ENCODE measurements at places on chromosomes 2 and 18.

DNA sequence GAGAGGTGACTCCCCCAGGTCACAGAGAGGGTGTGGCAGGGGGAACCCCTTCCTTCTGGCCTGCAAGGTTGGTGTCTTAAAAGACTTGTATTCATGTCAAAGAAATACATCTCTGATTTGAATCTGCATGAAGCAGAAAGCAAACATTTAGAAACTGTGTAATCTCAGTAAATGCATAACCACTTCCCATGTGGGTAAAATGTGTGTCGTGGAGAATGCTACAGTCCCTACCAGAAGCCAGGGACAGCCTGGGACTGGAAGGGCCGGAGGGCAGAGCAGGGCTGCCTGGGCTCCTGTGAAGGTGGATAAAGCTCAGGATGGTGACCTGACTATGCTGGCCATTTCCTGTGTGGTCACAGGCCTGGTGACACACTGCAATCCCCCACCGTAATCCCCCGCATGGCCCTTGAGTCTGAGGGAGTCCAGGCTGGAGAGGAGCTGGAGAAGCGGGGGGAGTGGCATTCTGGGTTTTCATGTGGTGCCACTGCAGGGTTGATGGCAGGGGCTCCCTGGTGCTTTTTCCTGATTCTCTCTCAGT, 102.2 kb downstream of the LRRC30 start:
- no peak for DNase-seq

GRCh38 chr2:108637304-108637669, 82.0 kb upstream of the RANBP2 start:
- no peak for DNase-seq

- no peak for DNase-seq
Observed at GRCh38 chr2:111904726-111905474, 6.5 kb downstream of the MERTK start.

- no peak for DNase-seq
Observed at GRCh38 chr18:10052871-10053270, 139.1 kb downstream of the VAPA start.

GRCh38 chr18:31261792-31262582, 56.0 kb upstream of the DSG1 start:
- no peak for DNase-seq

DNA sequence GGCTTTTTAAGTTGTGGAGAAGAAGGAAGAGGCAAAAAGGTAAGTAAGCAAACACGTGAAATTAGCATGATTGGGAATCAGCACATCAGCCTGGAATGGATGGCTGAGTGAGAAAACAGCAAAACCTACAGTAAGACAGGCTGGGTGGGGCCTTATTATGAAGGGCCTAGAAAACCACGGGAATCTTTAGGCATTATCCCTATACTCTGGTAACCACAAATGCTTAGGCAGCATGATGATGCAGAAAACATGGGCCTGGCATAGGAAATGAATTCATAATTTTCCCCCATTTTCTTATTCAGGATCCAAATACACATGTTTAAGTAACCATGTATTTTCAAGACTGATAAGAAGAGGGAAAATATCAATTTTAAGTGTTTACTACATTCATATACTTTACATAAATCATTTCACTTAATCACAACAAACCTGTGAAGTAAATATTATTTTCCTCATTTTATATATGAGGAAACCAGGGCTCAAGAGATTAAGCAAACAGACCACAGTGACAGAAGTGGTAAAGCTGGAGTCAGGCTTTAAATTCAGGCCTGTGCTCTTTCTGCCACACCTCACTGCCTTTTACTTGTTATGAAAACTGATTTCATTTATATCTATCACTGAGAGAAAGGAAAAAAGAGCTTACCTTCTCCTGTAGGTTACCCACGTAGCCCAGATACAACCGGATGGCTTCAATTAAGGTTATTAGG, 4.0 kb downstream of the TMEM17 start:
- DNase-seq, result no peak

- DNase-seq, result no peak
Observed at GRCh38 chr18:11165138-11165537, 15.8 kb upstream of the PIEZO2 start.

GRCh38 chr18:63470751-63471150, 6.0 kb upstream of the SERPINB5 start:
- no peak for DNase-seq

- DNase-seq, result no peak
Observed at GRCh38 chr2:118255301-118255700, 167.0 kb downstream of the INSIG2 start.

GRCh38 chr18:62846313-62846712, 131.0 kb downstream of the PHLPP1 start:
- no peak for DNase-seq

DNA sequence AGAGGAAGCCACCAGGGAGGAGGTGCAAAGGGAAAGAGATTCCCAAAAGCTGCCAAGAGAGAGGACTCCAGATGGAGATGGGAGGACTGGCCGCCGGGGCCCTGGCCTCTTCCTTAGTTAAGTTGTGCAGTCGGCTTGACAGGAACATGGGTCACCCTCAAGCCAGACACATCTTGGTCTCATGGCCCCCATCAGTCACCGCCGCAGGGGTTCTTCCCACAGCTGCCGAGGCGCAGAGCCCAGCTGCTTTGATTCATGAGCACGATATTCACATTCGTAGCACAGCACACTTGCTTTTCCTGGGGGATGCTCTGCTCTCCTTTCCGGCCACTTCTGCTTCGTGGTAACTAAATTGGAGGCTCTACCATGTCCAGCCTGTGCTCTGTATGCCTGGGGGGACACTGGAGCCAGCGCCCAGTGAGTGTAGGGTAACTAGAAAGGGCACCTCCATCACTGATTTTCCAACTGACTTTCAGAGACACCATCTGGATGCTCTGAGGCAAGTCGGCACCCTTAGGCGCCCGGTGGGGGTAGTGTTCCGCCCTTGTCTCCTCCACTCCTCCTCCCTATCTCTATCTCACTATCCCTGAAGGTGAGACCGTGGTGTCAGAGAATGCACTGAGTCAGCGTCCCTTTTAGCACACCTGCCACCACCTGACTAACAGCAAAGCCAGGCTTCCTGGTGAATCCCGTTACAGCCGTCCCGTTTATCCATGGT, 13.3 kb downstream of the TWIST2 start:
- DNase-seq, result no peak

GRCh38 chr18:47730795-47731194, 199.7 kb downstream of the SMAD2 start:
- DNase-seq, result no peak

DNA sequence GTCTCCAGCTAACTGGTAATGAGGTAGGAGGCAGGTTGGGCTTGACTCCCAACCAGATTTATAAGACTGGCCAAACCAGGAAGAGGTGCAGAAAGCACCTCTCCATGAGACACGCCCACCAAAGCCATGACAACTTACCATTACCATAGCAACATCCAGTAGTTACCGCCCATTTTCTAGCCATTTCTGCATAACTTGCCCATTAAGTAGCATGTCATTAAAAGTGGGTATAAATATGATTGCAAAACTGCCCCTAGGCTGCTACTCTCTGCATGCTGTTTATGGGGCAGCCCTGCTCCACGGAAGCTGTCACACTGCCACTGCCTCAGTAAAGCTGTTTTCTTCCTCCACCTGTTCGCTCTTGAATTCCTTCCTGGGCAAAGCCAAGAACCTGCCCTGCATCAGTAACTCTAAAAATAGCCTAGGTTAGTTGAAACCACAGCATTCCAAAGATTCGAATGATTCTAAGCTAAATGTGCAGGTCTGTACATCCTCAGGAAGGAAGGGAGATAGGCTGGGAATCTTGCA, 131.9 kb downstream of the ATL2 start:
- no peak for DNase-seq

DNA sequence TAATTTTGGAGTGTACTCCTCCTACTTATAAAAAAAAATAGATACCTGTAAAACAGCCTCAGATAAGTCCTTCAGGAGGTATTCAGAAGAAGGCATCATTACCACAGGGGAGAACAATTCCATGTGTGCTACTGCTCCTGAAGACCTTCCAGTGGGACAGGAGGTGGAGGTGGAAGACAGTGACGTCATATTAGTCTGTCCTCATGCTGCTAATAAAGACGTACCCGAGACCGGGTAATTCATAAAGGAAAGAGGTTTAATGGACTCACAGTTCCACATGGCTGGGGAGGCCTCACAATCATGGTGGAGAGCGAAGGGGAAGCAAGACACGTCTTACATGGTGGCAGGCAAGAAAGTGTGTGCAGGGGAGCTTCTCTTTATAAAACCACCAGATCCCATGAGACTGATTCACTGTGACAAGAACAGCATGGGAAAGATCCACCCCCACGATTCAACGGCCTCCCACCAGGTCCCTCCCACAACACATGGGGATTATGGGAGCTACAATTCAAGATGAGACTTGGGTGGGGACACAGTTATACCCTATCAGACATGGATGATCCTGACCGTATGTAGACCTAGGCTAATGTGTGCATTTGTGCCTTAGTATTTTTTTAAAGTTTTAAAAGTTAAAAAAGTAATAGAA, 98.4 kb downstream of the NDUFA10 start:
- peak; percentile 36 for DNase-seq

DNA sequence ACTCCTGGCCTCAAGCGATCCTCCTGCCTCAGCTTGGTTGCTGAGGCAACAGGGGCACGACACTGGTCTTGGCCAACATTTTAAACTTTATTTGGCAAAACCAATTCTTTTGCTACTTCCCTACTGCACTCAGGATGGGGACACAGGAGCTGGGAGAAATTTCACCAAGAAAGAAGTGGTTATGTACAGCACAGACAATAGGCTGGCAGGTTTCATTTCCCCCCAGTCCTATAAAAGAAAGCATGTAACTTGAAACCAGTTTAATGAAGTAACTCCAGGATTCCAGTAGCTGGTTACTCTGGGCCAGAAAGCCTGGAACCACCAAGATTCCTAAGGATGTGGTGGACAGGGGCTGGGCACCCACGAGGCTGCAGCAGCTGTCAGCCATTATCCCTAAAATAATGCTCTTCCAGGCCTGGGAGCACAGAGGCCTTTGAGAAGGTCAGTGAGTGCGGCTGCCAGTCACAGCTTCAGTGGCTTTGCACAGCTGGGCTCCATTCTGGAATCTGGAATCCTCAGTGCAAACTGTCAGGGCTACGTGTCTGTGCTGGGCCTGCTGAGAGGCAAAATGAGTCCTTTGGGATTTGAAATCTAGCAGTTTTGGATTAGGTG, 142.3 kb upstream of the ITGA6 start:
- no peak for DNase-seq

- no peak for DNase-seq
Observed at GRCh38 chr18:52190195-52190594, 149.8 kb upstream of the DCC start.

GRCh38 chr2:108449410-108450130, 564 bp downstream of the GCC2 start:
- DNase-seq, result peak; percentile 53

- DNase-seq, result no peak
Observed at GRCh38 chr18:9779630-9780029, 71.5 kb downstream of the RAB31 start.
